Activated CD4-positive, alpha-beta T cell treated with anti-CD3 and anti-CD28 coated beads, Interleukin-2, amount 50 U/mL, for 1 hour (primary cell): ENCODE measurements at places on chromosomes 7 and 10.

DNA sequence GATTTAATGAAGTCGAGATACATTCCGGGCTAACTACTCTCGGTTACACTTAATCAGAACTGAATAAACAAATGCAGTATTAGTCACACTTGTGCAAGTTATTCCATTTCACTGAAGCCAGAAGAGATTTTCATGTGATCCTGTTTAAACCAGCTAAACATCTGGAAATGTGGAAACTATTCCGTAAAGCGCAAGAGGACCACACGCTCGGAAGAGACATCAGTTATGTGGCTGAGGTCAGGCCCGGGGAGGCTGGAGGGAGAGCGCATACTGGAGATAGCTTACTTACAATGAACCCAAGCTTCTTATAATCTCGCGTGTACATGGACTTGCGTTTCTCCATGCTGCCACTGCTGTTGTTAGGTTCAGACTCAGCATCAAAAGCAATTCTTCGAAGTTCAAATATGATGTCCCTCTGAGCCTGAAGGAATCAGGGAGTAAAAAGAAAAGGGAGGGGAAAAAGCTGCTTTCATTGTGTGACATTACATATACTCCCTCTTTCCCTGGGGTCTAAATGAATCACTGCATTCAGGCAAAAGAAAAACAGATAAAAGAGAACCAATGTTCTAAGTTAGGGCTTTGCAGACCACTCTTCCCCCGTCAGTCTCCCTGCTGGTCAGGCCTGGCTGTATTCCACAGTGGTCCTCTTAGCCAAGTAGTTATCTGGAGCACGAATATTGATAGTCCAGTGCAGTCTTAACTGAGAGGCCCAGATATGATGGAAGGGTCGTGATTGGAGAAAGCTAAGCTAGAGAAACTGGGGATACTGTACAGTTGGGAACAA, 237.4 kb downstream of the ELMO1 start:
- no peak for DNase-seq

DNA sequence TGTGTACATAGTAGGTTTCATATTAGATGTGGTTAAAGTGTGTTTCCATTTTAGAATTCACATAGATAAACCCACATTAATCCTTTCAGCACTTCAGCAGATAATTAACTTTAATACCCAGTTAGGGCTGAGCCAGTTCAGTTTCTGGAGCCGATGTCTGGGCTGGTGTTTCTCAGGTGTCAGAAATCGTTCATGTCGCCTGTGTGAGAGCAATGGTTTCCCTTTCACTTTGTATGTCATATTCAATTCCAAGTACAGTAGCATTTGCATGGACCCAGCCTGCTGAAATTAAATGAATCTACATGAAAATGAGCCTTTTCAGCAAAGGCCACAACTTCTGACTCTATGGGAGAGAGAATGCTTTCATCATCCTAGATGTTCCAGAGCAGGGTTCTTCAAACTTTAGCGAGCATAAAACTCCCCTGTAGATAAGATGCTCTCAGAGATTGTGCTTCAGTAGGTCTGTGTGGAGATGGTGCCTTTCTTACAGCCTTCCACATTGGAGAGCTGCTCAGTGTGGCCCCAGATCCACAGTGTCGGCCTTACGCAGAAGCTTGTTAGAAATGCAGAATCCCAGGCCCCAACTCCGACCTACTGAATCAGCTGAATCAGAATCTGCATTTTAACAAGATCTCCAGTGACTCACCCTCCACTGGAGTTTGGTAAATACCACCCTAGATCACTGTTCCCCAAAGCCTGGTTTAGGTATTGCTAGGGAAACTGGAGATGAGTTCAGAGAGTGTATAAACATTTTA, 19.6 kb downstream of the WIPF3 start:
- no peak for DNase-seq

DNA sequence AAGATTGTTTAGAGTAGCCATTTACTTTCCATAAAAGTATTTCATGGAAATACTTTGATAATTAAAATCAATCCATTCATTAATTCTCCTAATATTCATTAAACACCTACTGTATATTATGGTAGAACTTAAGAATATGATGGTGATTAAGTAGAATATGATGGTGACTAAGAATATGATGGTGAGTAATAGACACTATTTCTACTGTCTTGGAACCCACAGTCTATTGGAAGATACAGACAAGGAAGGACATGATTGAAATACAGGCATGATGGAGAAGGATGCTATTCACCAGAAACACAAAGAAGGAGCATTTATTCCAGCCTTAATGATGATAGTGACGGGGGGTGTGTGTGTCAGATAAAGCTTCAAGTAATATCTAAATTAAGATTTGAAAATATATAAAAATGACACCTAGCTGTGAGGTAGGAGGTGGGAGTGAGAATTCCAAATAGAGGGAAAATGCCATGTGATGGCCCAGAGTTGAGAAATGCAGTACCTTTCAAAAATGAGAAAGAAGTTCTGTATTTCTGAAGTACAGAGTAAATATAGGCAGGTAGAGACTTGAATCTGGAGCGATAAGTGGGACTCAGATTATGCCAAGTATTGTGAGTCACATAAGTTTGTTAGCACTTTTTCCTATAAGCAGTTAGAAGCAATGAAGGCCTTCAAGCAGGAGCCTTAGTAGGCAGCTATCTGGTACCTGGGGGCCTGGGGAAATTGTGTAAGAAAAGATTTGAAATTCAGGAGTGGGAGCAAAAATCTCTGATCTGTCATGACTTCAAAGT, 12.5 kb upstream of the CDK13 start:
- DNase-seq = no peak

GRCh38 chr7:130960208-130960988, 226.4 kb upstream of the KLF14 start:
- DNase-seq = no peak

DNA sequence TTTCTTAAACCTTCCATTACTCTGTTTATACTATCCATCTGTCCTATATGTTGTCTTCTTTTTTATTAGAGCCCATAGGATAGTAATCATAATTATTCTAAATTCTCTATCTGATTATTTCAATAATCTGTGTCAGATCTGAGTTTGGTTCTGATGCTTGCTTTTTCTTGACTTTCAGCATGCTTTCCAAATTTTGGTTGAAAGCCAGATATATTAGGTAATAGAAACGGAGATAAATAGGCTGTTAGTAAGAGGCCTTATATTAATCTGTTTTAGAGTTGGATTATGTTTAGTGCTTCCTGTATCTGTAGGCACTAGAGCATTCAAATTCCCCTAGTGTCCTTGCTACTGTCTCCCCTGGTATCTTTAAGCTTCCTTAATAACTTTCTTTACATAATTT, 939.9 kb upstream of the GHITM start:
- no peak for DNase-seq

DNA sequence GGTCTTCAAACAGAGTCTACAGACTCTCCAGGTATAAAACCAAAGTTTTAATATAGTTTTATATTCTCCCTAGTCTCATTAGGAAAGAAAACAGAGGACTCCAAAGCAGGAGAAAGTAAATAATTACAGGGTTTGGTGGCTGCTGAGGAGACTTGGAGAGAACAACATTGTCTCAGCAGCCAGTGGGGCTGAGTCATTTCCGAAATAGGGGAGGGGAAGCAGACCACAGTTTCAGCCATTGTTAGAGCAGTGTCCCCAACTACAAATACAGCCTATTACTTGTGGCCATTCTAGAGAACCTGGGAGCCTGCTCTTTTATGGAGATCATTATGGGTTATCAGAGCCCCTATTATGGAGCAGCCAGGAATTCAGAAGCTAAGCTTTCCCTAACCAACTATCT, 44.2 kb upstream of the A1CF start:
- DNase-seq = no peak

GRCh38 chr7:157394246-157395191, 57.7 kb downstream of the DNAJB6 start:
- DNase-seq = no peak

DNA sequence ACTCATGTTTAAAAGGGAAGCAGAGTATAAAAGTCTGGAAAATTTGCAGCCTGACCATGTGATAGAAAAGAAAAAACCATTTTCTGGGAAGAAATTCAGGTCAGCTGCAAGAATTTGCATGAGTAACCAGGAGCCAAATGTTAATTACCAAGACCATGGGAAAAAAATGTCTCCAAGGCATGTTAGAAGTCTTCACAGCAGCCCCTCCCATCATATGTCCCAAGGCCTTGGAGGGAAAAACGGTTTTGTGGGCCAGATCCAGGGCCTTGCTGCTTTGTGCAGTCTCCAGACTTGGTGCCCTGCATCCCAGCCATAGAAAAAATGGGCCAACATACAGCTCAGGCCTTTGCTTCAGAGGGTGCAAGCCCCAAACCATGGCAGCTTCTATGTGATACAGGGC, 1019.6 kb upstream of the SORCS1 start:
- no peak for DNase-seq

- no peak for DNase-seq
Observed at GRCh38 chr10:131748191-131748590, 152.6 kb upstream of the PPP2R2D start.

GRCh38 chr10:14683256-14683655, 91.4 kb downstream of the FAM107B start:
- no peak for DNase-seq

DNA sequence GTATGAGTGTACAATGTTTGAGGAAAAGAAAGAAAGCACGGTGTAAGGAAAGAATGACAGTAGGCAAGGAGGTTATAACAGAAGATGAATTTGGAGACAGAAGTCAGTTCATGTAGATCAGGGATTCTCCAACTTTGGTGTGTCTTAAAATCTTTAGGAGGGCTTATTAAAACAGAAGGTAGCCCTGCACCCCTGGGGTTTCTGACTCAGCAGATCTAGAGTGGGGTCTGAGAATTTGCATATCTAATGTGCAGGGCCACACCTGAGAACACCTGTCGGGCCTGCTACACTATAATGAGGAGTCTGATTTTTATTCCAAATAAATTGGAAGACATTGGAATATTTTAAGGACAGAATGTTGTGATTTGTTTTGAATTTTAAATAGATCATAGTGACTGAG, 120.6 kb downstream of the RNF133 start:
- DNase-seq = no peak
